ENCODE measurements at places on chromosomes 2 and 18.
A peak's percentile ranks its signal among the peaks of the same experiment; 100 is the strongest.

GRCh38 chr2:82411071-82411470 lies 2048.0 kb downstream of the SUCLG1 start:
- no peak for DNase-seq

DNA sequence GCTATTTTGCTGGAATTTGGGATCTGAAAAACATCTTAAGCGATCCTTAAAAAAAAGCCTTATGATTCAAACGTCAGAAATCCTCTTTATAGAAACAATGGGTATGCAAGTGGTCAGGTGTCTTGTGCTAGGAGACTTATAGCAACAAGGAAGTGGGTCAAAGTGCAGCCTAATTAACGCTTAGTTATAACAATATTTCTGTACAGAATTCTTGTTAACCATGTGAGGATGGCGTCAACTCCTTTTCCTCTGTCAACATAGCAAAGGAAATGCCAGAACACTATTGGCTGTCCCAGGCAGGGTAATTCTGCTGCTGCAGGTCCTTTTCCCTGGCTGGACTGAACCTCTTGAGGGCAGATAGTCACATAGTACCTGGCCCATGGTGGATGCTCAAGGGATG lies 189.4 kb downstream of the MSH2 start:
- DNase-seq: no peak

GRCh38 chr18:79575891-79576685 lies 103.5 kb upstream of the CTDP1 start:
- DNase-seq: no peak

DNA sequence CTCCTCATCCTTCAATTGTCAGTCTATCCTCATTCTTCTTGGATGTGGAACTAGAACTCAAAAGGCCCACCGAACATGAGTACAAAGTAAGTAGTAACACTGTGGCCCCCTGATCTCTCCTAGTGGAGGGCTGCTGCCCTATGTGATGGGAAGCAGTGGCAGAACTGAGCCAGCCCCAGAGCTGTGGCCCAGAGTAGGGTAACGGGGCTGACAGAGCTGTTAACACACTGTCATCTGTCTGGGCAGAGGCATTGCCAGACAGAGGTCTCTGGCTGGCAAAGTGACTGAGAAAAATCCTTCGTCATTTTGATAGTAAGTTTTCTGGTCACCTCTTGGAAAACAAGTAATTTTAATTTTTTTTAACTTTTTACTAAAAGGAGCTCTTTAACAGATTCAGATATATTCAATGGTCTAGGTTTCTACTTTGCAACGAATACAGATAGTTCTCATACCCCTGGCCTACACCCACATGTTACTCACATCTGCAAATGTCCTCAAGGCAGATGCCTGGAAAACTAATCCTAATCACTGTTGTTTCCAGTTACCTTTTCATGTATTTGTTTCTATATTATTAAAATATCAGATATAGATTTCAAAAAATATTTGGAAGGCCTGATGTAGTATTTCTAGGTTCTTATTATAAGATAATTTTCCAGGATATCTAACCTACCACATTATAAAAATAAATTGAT lies 588.7 kb downstream of the CPS1 start:
- DNase-seq: no peak

GRCh38 chr2:65368468-65368867 lies 63.9 kb downstream of the SPRED2 start:
- no peak for DNase-seq

GRCh38 chr18:48023334-48024008 lies 93.0 kb upstream of the SMAD2 start:
- DNase-seq: peak; percentile 6

DNA sequence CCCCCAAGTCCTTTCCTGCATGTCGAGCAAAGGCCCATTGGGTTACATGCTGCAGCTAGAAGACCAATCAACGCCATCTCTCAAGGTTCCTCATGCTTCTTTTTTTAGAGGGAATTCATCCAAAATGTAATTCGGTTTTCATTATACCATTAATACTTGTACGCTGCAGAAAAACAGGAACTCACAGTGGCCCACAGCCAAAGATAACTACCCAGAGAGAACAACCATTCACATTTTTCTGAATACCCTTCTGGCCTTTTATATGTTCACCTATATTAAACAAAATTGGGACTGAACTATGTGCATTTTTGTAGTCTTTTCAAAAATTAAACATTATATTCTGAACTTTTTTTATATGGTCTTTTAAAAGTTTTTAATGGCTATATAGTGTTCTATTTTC lies 25.8 kb downstream of the FARP2 start:
- DNase-seq: no peak

GRCh38 chr2:204989877-204990276 lies 444.6 kb downstream of the PARD3B start:
- no peak for DNase-seq

DNA sequence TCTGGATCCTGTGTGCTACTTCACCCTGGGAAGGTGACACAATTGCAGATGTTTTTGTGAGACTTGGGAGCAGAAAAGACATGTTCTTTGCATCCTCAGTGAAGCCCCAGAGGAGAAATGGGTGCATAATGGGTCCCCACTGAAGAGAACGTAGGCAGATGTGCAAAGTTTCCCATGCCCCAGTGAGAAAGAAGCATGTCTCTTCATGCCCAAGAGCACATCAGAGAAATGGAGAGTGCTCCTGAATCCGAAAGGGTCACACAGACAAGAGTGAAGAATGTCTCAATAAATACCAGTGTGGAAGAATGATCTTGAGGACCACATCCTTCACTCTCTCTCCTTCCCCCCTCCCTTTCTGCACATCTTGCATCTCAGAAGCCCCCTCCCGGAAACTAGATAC lies 167.7 kb downstream of the TMEM247 start:
- DNase-seq: no peak

GRCh38 chr2:69742322-69742952 lies 503 bp downstream of the ANXA4 start:
- no peak for DNase-seq

- no peak for DNase-seq
Measured at GRCh38 chr2:231360401-231360800, 35.1 kb upstream of the B3GNT7 start.

- no peak for DNase-seq
Measured at GRCh38 chr18:54558609-54559585, 32.1 kb upstream of the DYNAP start.

DNA sequence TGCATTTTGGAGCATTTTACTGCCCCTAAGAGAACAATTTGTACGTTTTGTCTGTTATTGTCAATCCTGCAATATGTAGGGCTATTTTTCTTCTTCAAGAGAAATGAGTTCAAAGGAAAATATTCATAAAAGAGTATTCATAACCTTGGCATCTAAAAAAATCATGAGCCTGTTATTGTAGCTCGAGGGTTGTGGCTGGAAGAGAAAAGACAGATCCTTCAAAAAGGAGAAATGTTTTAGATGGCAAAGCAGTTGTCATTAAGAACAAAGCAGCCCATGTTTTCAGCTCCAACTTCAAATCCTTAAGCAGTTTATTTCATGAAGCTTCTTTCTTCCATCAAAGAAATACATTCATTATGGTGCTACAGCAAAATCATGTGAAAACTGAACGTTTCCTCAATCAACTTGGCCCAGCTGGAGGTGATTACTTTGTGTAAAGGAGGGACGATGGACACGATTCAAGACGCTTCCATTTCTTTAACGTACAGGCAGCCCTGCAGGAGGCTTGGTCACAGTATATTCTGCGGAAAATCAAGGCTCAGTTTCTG lies 31.4 kb downstream of the QPCT start:
- DNase-seq: no peak

DNA sequence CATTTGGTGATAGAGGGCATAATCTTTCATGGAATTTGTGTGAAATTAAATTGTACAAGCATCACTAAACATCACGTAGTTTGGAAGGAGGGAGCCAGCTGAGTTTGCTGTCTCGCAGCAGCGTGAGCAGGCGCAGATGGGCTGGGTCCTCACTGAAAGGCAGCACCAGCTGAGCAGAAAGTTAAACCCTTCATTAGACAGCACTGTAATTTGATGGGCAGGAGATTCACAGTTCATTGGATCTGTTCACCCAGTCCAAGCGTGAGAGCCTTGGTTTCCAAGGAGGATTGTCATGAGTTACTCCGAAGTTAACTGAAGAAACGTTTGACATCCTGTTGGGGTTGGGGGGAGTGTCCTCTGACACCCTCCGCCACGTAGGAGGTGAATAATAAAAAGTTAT lies 89.8 kb upstream of the NFATC1 start:
- DNase-seq: no peak

DNA sequence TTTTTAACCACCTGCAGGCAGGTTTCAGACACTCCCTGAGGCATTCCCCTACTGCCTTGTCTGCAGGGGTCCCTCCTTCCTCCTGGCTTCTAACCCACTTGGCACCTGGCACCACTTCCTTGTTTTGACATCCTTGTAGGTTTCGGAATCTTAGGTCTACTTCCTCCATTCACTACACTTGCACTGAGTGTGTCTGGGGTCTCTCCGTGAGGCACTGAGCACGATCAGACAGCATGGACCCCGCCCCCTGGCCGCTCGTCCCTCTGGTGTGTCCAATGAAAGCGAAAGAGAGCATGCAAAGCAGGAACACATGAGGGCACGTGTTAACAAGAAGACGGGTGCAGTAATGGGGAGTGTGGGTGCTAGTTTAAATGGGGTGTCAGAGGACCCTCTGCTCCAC lies 63.8 kb downstream of the HAUS1 start:
- DNase-seq: no peak

DNA sequence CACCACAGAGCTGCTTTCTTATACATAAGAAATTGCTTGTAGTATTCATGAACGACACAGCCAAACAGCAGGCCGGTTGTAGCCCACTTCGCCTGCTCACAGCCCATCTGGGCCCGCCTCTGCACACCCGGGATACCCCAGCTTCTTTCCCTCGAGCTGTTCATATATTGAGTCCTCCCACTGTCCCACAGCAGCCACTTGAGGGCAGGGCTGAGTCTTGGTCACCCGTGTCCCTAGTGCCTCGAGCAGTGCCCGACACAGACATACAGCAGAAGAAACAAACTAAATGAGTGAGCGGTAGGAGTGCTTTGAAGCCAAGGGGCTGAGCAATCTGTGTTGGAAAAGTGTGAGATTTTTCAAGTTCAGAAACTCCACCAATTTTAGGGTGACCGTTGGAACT lies 251.4 kb downstream of the KLHL29 start:
- no peak for DNase-seq

GRCh38 chr2:36545871-36546416 lies 52.0 kb downstream of the FEZ2 start:
- no peak for DNase-seq

DNA sequence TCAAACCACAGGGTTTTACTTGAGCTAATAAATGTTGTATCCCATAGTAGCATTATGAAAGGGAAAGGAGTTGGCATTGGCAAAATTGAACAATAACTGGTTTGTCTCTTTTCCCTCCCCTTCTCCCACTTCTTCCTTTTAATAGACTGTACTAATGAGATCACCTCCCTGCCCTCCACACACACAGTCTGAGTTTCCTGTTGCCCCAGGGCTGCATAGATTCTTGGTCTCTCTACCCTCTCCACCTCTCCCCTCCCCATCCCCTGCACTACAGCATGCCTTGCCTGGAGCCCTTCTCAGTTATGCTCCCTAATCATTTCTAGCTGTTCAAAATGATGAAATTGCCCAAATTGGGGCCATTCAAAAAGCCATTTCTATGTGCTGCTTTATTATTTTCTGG lies 37.2 kb upstream of the NEMP2 start:
- no peak for DNase-seq

GRCh38 chr2:70258532-70258875 lies 567 bp downstream of the PCYOX1 start:
- DNase-seq: no peak

GRCh38 chr18:77671456-77672167 lies 422.0 kb downstream of the GALR1 start:
- DNase-seq: no peak

DNA sequence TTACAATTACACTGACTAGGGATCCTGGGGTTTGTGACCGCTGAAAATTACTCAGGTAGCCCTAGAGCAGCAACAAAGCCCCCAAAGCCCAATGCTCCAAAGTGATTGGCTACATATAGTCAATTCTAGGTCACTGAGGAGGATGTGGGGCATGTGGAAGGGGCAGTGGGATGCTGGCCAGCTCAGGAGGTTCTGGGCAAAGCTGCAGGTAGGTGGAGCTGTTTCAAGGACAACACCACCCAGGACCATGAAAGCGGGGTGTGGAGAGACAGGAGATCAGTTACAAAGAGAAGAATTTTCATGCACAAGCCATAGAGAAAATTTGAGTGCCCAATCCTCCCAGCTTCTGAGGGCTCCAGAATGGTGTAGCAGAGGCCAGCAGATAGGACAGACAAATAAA lies 75.0 kb upstream of the CCDC85A start:
- DNase-seq: no peak

- DNase-seq: no peak
Measured at GRCh38 chr2:238106698-238107524, 6.8 kb downstream of the ESPNL start.

- no peak for DNase-seq
Measured at GRCh38 chr18:63002803-63003445, 287.6 kb downstream of the PHLPP1 start.

DNA sequence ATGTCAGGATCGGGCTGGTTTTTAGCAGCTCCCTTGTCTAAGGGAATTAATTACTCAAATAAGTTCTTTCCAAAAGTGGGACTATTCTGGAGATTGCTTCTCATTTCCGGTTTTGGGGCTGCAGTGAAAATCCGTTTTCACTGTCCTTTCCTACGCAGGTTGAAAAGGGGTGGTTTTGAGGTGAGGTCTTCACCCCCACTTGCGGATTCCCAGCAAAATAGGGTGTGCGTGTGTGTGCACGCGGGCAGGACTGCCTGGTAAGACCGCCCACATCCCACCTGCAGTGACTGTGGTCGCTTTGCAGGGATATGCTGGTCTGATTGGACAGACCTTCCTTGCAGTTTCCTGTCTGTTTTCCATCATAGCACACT lies 472 bp upstream of the PLEKHM3 start:
- DNase-seq: peak; percentile 30

- no peak for DNase-seq
Measured at GRCh38 chr18:46434629-46435028, 222.4 kb downstream of the LOXHD1 start.

GRCh38 chr18:58966005-58966677 lies 101.5 kb downstream of the ZNF532 start:
- DNase-seq: no peak

GRCh38 chr2:169523681-169524080 lies 14.2 kb downstream of the KLHL41 start:
- DNase-seq: no peak

- DNase-seq: no peak
Measured at GRCh38 chr2:19575641-19576040, 217.2 kb upstream of the OSR1 start.

DNA sequence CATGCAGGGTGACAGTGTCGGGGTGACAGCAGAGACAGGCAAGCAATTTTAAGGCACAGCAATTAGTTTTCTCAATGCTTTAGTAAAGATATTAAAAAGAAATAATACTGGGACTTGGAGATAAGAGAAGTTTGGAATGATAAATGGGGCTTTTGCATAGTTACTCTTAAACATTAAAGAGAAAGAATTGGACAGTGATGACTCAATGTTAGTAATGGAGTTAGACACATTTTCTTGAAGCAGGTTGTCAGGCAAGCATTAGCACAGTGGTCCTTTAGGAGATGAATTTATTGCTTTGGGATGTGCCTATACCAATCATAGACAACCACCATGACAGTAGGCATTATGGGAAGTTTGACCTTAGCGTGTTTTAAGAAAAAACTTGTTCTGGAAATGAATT lies 228.3 kb upstream of the RAB12 start:
- DNase-seq: no peak

GRCh38 chr2:149625671-149626070 lies 38.1 kb upstream of the MMADHC start:
- DNase-seq: no peak
